ENCODE measurements at places on chromosomes 11 and 22. TPM values are rescaled to one million over a fixed set of nuclear protein-coding genes. Genes with fewer than 3 reads are reported as not detected.

The C11orf91 gene
- not detected for total RNA-seq

The FAM118B gene
- 13.1 TPM for total RNA-seq

The LINC01488 gene
- not detected for total RNA-seq

The MMP11 gene
- 1.0 TPM for total RNA-seq

The SCO2 gene
- total RNA-seq: 11.7 TPM

The MRGPRX3 gene
- not detected for total RNA-seq

The MEI1 gene
- 70.4 TPM for total RNA-seq

The CHRM1 gene
- not detected for total RNA-seq

The ATP5MG gene
- 294 TPM for total RNA-seq

The TP53AIP1 gene
- total RNA-seq: not detected

The ZNF215 gene
- total RNA-seq: 0.91 TPM

The RTCB gene
- 46.5 TPM for total RNA-seq

The TENM4 gene
- not detected for total RNA-seq

The CPT1B gene
- 59.9 TPM for total RNA-seq

The C22orf23 gene
- not detected for total RNA-seq

The SIK2 gene
- total RNA-seq: 7.8 TPM

The TNNI2 gene
- not detected for total RNA-seq

The LMO1 gene
- not detected for total RNA-seq

The PSMA1 gene
- 185 TPM for total RNA-seq

The GDPD4 gene
- total RNA-seq: not detected

The CD248 gene
- 9.0 TPM for total RNA-seq

The SMTNL1 gene
- not detected for total RNA-seq

The RIN1 gene
- 3.6 TPM for total RNA-seq

The VPREB1 gene
- not detected for total RNA-seq

The GUCY1A2 gene
- total RNA-seq: not detected

The PPP1CA gene
- 301 TPM for total RNA-seq

The DGCR6 gene
- 1.6 TPM for total RNA-seq

The CARD10 gene
- not detected for total RNA-seq

The OR51E1 gene
- total RNA-seq: not detected

The MFNG gene
- 218 TPM for total RNA-seq

The OR52I1 gene
- not detected for total RNA-seq

The OR51B4 gene
- total RNA-seq: not detected

The SESN3 gene
- total RNA-seq: 84.4 TPM

The TMEM132A gene
- total RNA-seq: 0.38 TPM

The OR52E4 gene
- total RNA-seq: not detected

The NOX4 gene
- not detected for total RNA-seq

The LARGE2 gene
- total RNA-seq: 0.51 TPM

The IFITM2 gene
- total RNA-seq: 1,458 TPM

The TSG101 gene
- total RNA-seq: 31.9 TPM

The SAA4 gene
- total RNA-seq: not detected

The OR8G5 gene
- not detected for total RNA-seq

The TRIM48 gene
- not detected for total RNA-seq

The ADORA2A gene
- 31.8 TPM for total RNA-seq

The PARVA gene
- total RNA-seq: 0.22 TPM

The CBLIF gene
- not detected for total RNA-seq

The KRTAP5-10 gene
- total RNA-seq: 0.26 TPM

The NCAM1 gene
- total RNA-seq: 0.31 TPM

The GLYAT gene
- total RNA-seq: not detected

The TSGA10IP gene
- total RNA-seq: not detected

The ARHGAP8 gene
- 0.48 TPM for total RNA-seq

The GSTT2B gene
- not detected for total RNA-seq

The OR6T1 gene
- not detected for total RNA-seq

The TAGLN gene
- 4.6 TPM for total RNA-seq

The PYGM gene
- 5.2 TPM for total RNA-seq

The CACNA1I gene
- total RNA-seq: 9.9 TPM

The TTLL1 gene
- total RNA-seq: 7.6 TPM

The VPS26B gene
- 63.8 TPM for total RNA-seq

The GAB4 gene
- not detected for total RNA-seq
